Stimulated activated naive CD4-positive, alpha-beta T cell (primary cell): ENCODE measurements at places on chromosomes 12 and 14.

DNA sequence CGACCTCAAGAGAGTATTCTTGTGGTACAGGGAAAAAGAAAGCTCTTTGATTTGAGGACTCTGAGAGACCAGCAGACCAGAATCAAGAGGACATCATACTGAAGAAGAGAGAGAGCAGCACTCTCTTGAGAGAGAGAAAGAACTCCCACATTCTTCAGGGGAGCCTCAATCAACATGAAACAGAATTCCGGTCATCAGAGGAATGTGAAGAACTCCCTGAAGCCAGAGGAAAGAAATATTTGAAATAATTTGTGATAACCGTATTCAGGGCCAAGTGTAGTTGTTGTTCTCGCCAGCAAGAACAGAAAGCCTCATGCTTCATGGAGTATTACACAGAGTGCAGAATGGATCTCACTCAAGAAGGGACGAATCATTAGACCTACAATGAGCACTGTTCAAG, 363.8 kb upstream of the TMEM132C start:
- DNase-seq: no peak

DNA sequence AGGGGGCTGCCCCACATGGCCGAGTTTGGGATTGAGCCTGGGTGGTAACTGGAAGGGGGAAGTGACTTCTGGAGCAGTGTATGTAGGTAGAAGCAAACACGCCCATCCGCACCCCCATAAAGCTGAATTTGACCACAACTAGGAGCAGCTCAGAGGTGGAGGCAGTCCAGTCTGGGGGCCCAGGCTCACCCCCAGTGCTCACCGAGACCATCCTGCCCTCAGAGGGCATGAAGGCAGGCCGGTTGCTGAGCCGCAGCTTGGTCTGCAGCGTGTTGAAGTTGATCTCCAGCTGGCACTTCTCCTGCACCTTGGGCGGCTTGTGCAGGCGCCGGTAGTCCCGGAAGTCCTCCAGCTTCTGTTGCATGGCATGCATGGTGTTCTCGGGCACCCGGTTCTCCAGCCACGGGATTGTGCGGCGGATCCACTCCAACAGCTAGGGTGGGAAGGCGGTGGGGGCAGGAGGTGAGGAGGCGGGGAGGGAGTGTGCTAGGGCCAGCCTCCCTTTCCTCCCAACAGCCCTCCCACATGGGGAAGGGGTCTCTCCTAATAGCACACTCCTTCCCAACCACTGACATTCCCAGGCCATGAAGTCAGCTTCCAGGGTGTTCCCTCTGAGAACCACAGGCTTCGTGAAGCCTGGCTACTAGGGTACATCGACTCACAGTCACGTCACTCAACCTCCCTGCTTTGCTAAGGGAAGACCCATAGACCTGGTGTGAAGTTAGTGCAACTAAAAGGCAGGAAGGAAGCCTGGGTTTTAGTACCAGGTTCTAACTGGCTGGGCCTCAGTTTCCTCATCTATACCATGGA, 87.0 kb downstream of the ACTN1 start:
- DNase-seq: no peak

DNA sequence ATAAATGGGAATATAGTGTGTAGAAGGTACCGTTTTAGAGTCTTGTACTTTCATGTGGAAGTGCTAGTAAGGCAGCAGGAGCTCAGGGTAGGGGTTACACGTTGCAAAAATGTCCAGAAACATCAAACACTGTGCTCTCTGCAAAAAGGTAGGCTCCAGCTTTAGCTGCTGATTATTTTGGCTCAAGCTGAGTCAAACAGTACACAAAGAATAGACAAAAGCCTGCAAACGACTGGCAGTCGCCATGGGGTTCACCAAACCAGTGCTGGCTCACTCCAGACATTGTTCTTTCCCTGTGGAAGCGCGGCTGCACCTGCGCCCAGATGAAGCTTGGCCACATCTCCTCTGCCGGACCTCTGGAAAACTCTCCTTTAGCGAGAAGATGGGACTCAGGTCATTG, 45.3 kb upstream of the NAA30 start:
- no peak for DNase-seq

- DNase-seq: no peak
Measured at GRCh38 chr14:103290961-103291360, 43.1 kb upstream of the EIF5 start.

DNA sequence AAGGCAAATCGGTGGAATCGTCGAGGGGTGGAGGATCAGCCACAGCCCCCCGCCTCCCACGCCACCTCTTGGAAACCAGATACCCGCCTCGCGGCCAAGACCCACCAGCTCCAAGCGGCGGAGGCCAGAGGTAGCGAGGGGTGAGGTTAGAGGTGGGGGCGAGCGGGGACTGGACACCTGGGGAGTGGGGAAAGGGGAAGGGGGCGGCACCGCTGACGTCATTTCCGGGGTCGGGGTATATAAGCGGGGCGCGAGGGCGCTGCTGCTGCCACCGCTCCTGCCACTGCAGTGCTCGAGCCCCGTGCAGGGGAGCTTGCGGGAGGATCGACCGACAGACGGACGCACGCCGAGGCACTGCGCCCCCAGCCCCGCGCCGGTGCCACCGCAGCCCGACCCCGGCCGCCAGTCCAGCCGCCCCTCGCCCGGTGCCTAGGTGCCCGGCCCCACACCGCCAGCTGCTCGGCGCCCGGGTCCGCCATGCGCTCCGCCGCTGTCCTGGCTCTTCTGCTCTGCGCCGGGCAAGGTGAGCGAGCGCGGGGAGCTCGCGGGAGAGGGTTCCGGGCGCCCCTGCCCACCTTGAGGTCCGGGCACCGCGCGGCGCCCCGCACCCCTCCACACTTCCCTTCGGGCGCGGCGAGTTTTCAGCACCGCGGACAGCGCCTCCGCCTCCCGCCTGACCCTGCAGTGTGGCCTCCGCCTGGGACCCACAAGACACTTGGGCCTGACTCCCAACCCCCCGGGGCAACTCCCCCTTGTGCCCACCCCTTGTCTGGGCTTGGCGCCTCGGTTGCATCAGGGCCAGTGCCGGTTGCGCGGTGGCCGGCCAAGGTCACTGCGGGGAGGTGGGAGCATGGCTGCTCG, at the start of gene CHGA:
Gene CHGA, plus strand, starts transcription at position 268 of the 861 bp plus-strand sequence. Its CDS starts 210 bp downstream, at position 478.
- DNase-seq: no peak
